ENCODE measurements at places on chromosomes 12 and 14.

DNA sequence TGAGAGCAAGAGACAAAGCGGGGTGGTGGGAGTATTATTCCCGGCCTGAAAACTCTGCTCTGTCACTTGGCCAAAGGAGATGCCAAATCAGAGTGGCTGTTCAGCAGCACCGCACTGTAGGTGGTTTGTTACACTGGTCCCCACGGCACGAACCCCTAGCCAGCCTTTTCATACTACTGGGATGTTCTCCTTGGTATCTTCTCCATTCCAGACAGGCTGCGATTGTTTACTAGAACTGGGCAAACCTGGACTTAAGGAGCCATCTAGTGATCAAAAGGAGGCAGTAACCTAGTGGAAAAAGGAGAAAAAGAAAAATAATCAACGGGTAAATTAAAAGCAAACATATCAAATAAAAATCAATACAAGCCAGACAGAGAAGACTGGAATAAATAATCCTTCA, 58.9 kb upstream of the TMTC2 start:
- no peak for DNase-seq

- no peak for DNase-seq
These were observed 38.7 kb downstream of the TTC8 start for GRCh38 chr14:88863167-88863566.

GRCh38 chr14:93232159-93232558, 25.1 kb downstream of the UBR7 start:
- no peak for DNase-seq

DNA sequence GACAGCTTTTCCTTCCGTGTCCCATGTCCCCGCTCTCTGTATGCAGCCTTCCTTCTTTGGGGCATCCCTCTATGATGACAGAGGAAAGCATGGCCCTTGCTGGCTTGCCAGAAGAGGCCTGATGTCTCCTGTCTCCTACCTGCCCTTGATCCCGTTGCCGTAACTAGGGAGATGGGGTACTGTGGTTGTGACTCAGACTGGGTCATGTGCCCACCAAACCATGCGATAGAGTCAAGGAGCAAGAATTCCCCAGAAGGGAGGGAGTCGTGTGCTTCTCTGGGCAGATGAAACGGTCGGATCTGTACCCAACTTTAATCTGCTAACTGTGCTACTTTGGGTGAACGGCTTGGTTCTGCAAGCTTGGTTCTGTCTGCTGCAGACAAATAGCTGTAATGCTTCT, 99.1 kb upstream of the DYNC1H1 start:
- DNase-seq: no peak

GRCh38 chr14:68820119-68820518, 27.3 kb upstream of the ZFP36L1 start:
- DNase-seq: no peak

DNA sequence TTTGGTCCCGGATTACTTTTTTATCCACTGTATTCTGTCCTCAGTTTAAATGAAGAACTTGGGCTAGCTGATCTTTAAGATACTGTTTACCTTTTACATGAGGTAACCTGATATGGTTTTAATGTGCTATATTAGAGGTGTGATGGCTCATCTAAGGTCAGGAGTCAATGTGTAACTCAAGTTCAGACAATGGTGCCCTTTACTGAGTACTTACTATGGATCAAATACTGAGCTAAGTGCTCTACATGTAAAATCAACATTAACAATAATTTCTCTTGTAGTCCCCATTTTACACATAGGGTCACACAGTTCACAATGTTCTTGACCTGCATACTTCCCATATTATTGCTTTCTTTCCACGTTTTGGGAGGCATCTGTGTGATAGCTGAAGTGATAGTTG, 79.2 kb downstream of the CEP83 start:
- no peak for DNase-seq

- DNase-seq: no peak
These were observed 9.5 kb upstream of the CRADD start for GRCh38 chr12:93667672-93668071.

DNA sequence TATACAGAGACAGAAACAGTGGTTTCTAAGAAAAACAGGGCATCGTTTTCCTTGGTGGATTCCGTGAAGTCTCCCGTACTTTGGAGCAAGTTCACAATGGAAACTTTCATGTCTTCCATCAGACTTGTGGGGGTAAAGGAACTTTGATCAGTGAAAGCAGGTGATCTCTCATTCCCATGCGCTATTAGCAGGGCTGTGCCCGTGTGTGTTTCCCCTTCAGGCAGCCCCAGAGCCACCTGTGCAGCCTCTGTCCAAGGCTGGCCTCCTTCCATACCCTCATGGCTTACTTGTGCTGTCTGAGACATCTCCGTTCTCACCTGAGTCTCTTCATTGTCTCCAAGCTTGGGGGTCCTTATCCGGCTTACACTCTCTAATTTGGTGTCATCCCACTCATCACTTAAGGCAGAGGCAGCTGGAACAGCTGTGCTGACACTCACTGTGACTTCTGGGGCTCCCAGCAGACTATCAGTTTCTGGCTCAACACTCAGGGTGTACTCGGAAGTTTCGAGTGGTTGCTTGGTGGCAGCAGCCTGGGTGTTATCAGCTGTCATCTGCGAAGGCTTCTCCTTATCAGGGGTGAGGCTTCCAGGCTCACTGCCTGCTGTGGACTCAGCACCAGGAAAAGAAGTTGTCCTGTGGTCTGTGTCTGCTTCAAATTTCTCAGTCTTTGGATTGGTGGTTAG, 13.8 kb downstream of the ARMH4 start:
- DNase-seq: no peak

DNA sequence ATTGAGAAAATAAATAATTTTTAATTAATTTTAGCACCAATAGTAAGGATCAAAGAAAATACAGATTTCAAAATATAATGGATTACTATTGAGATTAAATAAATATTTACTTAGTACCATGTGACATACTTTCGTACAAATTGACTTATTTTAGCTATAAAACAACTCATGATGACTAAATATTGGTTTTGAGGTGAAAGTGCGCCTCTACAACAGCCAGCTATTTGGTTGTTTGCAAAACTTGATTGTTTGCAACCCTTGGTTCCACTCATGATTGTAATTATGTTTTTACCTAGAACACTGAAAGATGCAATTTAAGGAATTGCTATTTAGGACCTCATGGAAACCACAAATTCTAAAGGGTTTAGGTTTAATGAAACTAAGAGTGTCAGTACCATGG, 51.9 kb upstream of the PPM1H start:
- DNase-seq: no peak

DNA sequence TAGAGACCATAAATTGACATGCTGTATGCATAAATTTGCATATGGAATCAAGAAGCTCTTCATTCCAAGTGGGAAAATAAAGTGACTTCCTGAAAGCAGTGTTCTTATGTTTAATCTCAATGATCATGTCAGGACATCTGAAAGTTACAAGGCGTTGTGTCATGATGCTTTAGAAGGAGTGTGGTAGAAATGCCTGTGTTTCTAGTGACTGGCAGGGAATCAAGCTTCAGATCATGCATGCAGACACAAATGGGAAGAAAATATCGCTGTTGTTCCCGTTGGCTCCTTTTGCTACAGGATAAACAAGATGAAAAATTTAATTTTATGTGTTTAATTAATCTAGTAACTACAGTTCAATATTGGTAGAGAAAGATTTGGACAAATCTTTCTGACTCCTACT, 298.1 kb upstream of the SYT1 start:
- no peak for DNase-seq

- DNase-seq: no peak
These were observed 15.8 kb upstream of the GCH1 start for GRCh38 chr14:54918427-54918826.

DNA sequence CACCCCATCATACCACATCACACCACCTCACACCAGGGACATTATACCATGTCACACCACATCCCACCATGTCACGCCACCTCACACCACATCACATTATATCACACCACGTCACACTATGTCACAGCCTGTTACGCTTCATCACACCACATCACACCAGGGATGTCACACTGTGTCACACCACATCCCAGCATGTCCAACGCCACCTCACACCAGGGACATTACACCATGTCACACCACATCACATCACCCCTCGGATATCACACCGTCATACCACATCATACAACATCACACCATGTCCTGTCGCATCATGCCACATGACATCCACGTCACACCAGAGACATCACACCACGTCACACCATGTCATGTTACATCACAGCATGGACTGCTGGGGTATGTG, 235.5 kb downstream of the TMEM121 start:
- no peak for DNase-seq

- no peak for DNase-seq
These were observed 10.6 kb downstream of the BBS10 start for GRCh38 chr12:76337583-76337982.

- DNase-seq: no peak
These were observed at the start of gene ANHX for GRCh38 chr12:133235401-133236112. Gene ANHX, minus strand, starts transcription at chr12:133235877. Its CDS starts 1,521 bp downstream, at chr12:133234356.

DNA sequence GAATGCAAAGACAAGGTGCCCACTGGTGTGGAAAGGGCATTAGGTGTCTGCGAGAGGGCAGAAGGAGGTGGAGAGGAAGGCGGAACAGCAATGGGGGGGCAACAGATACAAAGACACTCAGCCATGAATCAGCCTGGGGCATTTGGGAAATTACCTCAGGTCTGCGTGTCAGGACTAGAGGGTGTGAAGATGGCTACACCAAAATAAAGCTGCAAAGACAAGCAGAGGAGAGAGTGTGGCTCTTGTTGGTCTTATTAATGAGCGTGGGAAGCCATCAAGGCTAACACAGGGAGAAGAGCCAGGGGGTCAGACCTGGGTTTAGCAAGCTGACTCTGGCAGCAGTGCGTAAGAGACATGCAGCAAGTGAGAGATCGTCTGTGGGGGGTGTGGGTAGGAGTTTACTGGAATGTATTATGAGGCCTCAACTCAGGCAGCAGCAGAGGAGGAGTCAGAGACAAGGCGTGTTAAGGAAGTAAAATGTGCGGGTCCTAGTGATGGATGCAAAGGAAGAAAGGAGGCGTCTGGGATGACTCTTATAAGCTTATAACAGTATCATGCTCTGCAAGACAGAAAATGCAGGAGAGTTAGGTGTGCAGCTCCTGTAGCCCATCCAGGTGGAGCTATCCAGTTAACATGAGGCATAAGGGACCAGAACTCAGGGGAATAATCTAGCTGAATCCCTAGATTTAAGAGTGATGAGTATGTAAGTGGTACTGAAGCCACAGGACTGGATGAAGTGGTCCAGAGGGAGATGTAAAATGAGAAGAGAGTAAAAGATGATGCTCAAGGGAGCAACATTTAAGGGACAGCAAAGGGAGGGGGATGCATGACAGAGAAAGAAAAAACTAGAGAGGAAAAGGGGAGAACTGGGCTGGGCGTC, 50.4 kb downstream of the KCNK10 start:
- DNase-seq: peak; percentile 34
